ENCODE measurements at places on chromosomes 3 and 15.

DNA sequence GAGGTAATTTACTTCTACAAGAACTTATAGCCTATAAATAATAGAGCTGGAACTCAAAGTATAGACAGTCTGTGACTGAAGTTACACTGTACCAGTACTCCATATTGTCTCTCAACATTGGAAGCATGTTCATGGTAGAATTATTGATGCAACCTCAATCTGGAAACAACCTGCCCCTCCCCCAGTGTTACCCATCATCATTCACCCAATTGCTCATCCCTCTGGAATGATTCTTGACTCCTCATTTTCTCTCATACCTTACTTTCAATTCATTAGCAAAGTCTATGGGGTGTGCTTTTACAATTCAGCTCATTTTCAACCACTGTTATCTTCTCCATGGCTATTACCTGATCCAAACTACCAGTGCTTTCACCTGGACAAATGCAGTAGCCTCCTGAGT is 151.7 kb downstream of the CPNE4 start:
- no peak for DNase-seq

DNA sequence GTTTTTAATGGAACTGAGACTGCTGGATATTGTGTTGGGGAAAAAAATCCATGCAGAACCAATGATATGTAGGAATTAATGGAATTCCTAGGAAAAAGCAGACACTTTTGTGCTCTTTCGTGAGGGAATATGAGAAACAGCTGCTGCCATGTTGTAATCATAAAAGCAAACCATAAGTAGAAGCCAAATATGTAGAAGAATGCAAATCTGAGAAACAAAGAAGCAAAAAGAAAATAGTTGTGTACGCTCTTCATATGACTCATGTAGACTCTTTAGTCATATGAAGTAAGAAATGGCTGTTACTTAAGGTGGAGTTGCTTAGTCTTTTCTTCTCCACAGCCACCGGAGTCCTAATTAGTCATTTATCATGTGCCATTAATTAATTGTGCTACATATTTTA is 298.6 kb upstream of the ZNF717 start:
- no peak for DNase-seq

GRCh38 chr3:109784852-109785631 is 447.7 kb upstream of the DPPA4 start:
- no peak for DNase-seq

DNA sequence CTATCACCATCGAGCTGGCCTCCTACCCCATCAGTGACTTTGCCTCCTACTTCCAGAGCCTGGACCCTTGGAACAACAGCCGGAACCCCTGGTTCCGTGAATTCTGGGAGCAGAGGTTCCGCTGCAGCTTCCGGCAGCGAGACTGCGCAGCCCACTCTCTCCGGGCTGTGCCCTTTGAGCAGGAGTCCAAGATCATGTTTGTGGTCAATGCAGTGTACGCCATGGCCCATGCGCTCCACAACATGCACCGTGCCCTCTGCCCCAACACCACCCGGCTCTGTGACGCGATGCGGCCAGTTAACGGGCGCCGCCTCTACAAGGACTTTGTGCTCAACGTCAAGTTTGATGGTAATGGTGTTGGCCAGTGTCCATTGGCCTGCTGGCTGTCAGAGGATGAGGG is 6.1 kb downstream of the GRM2 start:
- no peak for DNase-seq

GRCh38 chr15:78605201-78605600 is 15.6 kb downstream of the CHRNA3 start:
- DNase-seq: no peak

GRCh38 chr3:105780107-105780506 is 88.7 kb downstream of the CBLB start:
- DNase-seq: no peak

Data from activated T-helper 1 cell treated with anti-CD3 and anti-CD28 coated beads, Interleukin-2, amount 50 U/mL, for 16 hours (primary cell).